HuH-7.5 (cell line): ENCODE measurements at places on chromosomes 5 and 9.

DNA sequence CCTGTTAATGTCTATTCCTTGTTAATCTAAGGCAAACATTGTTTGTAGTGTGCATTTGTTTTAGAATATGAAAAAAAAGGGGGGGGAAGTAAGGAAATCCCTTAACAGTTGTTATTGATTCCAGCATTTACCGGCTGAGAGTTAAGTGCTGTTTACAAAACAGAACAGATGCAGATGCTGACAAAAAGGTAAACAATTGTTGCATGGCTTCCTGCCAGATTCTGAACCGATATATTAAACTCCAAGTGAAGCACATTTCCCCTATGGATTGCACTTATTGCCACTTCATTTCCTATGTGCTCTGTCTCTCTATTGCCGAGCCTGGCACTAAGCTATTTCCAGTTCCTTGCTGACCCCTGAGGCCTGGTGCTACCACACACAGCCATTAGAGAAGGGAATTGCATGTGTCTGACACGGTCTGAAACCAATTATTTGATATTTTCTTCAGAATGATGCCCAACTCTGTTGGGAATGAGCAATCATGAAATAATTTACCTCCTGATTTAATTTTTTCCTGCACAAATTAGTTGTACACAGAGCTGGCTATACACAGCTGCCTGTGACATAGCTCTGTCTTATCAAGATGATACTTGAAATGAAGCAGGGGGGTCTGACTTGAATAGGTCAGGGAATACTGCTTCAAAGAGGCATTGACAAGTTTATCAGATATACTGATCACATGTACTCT lies 109.8 kb downstream of the KIAA0825 start:
- DNase-seq = no peak

GRCh38 chr9:82161876-82162275 lies 173.3 kb downstream of the SPATA31D1 start:
- DNase-seq = no peak

DNA sequence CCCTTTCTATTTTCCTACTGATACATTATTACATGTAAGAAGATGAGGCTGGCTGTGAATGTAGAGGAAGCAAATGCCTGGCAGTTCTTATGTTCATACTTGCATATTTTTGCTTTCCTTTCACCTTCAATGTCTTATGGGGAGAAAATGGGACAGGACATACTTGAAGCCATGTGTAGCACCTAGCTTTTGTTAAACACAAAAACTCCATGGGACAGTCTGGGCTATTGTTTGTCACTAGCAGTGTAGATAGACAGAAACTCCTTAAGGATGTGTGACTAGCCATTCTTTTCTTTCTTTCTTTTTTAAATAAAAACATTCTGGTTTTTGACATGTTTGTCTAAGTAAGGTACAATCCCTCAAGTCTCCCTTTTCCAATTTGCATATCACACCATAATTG lies 122.7 kb downstream of the ARL15 start:
- no peak for DNase-seq

- DNase-seq = no peak
Observed at GRCh38 chr9:133767625-133768024, 29.5 kb upstream of the SARDH start.

DNA sequence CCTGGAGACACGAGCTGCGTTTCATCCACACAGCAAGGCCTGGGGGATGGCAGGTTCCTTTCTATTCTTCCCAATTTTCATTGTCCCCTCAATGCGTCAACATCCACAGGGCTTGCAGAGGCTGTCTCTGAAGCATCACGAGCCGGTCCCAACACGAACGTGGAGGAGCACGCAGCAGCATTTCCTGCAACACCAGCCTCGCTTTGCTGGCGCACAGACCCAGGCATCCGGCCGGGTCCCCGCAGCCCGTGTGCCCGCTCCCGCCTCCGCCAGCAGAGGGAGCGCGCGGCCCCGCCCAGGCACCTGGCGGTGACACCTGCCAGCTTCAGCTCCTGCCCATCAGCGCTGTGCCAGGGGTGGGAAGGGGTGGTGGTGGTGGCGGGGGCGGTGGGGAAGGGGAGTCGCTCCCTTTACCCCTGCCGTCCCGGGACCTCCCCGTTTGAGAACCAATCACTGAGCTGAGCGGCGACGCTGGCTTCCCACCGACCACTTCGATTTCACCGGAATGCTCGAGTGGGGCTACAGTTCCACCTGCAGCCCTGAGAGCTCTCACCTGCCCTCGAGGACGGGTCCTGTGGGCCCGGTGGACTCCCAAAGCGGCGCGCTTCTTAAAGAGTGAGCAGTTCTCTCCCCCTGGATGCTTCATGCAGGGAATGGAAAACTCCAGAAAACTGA lies 464.5 kb downstream of the ICE1 start:
- peak; percentile 37 for DNase-seq

GRCh38 chr5:179409806-179410205 lies 64.5 kb upstream of the ADAMTS2 start:
- no peak for DNase-seq

DNA sequence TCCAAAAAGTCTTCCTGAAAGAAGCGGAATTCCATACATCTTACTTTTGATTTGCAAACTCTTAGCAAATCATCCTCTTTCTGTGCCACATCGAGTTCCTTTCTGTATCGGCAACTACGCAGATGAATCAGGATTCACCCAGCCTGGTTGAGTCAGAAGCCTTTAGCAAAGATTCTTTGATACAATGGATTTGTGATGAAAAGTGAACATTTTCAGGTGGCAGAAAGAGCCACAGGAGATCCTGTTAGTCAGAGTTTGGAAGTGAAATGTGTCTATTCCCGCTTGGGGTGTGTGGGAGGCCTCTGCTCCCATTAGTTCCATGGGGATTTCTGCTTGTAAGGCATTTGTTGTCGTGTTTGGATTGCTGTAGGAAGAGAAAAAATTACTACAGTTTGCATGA lies 351.8 kb upstream of the WWC1 start:
- DNase-seq = no peak

GRCh38 chr5:122576256-122577016 lies 198.4 kb upstream of the SNX2 start:
- no peak for DNase-seq

GRCh38 chr5:1016036-1016435 lies 7.4 kb downstream of the NKD2 start:
- DNase-seq = no peak

GRCh38 chr5:154857530-154858296 lies 714 bp upstream of the CNOT8 start:
- DNase-seq = peak; percentile 87

- DNase-seq = no peak
Observed at GRCh38 chr5:141852448-141852847, 25.8 kb downstream of the PCDH1 start.

GRCh38 chr5:95401626-95402025 lies 10.5 kb downstream of the FAM81B start:
- no peak for DNase-seq

GRCh38 chr5:73008831-73009230 lies 53.0 kb downstream of the FCHO2 start:
- no peak for DNase-seq

GRCh38 chr9:135612437-135612836 lies 26.9 kb downstream of the GLT6D1 start:
- DNase-seq = no peak

DNA sequence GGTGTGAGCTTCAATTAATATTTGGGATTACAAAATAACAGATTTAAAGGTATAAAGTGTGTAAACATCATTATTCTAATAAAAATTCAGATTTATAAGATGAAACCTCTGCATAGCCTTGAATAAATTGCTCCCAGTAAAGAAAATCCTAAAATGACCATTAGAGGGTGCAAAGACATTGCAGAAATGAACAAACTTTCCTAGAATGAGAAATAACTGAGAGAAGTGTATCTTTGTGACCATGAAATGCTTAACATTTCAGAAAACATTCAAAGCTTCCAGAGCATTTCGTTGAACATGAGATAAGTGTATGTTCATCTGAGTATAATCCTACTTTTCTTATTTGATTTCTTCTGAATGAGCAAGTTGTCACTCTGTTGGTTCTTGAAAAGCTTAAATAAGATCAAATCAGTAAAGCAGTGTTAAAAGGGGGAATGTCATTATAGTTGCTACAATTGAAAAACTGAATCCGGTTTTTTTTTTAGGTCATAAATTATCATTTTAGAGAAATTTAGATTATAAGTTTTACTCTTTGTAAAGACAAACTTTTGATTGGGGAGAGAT lies 24.7 kb upstream of the NUDT12 start:
- DNase-seq = peak; percentile 11

GRCh38 chr5:53987101-53987500 lies 323.3 kb downstream of the ARL15 start:
- DNase-seq = no peak

DNA sequence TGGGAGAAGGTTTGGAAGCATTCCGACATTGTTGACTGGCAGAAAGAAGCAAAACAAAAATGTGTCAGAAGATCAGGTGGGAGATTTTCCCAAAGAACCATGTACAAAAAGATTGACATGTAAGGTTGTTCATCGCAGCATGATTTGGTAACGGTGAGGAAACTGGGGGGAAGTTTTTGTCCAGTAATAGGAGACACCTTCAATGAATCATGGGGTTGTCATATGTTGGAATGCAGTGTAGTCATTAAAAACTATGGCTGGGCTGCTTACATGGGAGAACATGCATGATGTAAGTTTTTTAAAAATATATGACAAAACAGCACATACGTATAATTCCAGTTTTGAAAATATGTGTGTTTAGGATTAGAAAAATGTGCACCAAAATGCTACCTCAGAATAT lies 50.5 kb downstream of the HSD17B3 start:
- no peak for DNase-seq

- DNase-seq = peak; percentile 49
Observed at GRCh38 chr5:93580063-93580926, 724 bp downstream of the NR2F1-AS1 start.

GRCh38 chr9:136394312-136395019 lies 5.5 kb downstream of the SNAPC4 start:
- no peak for DNase-seq

DNA sequence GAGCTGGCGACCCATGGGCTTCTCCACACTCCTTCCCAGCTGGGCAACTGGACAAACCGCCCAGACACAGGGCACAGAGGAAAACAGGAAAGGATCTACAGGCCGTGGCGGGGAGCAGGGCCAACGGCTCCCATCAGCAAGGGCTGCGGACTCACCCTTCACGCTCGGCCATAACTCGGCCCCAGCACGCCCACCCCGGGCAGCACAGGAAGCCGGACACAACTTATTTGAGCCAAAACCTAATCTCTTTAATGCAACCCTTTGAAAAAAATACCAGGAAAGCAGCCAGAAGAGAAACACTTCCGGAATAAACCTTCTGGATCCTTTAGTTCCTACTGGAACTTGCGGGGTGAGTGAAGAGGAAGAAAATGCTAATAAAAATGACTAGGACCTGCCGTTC lies 59.9 kb downstream of the VAV2 start:
- DNase-seq = no peak

DNA sequence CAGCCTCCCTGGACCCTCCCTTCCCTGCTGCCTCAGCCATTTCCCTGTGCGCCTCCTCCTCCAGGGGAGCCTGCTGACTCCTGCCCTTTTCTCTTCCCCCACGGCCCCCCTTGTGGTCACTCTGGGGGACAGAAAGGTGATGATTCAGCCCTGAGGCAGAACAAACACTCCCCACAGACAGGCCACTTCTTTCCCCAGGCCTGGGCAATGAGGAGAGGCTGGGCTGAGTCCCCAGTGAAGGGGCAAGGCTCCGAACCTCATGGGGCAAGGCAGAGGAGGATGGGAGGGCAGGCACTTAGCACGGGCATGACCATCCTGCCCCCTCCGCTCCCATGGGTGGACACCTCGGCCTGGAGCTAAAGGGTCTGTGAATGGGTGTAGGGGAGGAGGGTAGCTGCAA lies 21.0 kb downstream of the CSF1R start:
- no peak for DNase-seq

DNA sequence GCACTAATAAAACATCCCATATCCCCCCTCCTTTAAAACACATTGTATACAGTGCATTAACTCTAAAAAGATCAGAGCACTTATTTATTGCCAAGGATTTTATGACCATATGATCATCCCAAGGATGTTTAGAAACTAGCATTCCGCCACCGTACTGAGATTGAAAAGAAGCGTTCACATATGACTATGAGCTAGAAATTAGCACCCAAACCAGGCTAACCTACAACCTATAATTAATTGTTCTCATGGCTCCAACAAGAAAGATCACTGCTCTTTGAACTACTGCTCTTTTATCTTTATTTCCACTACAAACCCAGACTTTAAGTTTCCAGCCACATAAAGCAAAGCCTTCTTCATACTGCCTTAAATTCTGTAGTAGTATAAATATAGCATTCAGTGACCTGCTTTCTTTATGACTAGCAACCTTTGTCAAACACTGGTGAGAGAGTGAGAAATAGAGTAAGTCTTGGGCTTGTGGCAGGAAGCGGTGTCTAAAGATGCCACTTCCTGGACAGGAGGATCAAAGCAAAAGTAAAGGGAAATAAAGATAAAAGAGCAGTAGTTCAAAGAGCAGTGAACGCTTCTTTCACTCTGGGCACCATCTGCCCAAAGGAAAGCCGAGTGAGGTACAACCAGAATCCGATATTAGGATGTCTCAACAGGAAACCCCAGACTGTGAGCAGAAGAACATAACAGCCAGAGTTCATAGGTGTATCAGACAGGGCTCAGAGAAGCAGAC lies 151.1 kb upstream of the ERCC6L2 start:
- no peak for DNase-seq

- peak; percentile 33 for DNase-seq
Observed at GRCh38 chr5:74864823-74865222, 1.4 kb downstream of the FAM169A start.

- no peak for DNase-seq
Observed at GRCh38 chr5:150648294-150649107, 8.0 kb downstream of the SYNPO start.

- DNase-seq = no peak
Observed at GRCh38 chr9:91246846-91247245, 114.9 kb downstream of the AUH start.

GRCh38 chr9:37371565-37372464 lies 50.7 kb upstream of the GRHPR start:
- DNase-seq = no peak

DNA sequence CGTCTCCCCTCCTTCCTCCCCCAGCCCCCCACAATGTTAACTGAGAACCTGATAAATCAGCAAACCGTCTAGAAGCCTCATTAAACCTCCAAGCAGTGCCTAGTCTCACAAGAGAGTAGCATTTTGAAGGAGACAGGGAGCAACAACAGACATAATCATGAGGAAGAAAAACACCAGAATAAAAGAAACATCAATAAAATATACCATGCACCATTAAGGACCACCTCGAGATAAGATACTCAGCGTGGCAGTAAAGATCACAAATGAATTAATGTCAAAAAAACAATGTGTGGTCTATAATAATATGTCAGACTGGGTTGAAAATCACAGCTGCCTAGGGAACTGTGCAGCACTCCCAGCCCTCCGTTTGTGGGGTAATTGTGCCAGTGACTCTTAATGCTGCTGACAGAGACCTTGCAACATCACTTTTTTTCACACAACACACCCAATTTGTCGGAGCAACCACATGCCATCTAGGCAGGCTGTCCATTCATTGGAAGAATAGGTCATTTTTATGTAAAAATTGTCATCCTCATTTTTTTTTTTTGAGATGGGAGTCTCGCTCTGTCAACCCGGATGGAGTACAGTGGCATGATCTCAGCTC lies 450.8 kb upstream of the WWC1 start:
- no peak for DNase-seq
